Stimulated activated CD8-positive, alpha-beta memory T cell treated with anti-CD3 and anti-CD28 coated beads, Interleukin-2, amount 100 ng/mL, for 1 hour (primary cell): ENCODE measurements at places on chromosomes 7 and 10.

- DNase-seq: no peak
These were observed 11.2 kb downstream of the SKIDA1 start for GRCh38 chr10:21514129-21514817.

- DNase-seq: no peak
These were observed 34.7 kb upstream of the GJD4 start for GRCh38 chr10:35570397-35570796.

- DNase-seq: no peak
These were observed 278.5 kb downstream of the REEP3 start for GRCh38 chr10:63799521-63800300.

- no peak for DNase-seq
These were observed 15.8 kb downstream of the TBXAS1 start for GRCh38 chr7:139844779-139845442.

DNA sequence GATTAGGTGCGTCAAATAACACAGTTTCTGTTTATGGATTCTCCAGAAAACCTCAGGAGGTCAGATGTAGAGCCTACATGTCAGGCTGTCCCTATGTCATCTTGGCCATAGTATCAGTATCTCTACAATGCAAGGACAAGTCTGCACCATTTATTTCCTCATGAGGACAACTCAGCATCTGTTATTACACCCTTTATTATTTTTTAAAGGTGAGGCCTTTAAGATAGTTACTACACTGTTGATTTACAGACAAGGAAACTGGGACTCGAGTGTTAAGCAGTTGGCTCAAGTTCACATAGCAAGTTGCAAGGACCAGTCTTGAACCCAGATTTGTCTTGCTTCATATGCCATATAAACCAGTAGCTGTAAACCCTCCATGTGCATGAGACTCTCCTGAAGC is 23.2 kb upstream of the PPA1 start:
- no peak for DNase-seq

GRCh38 chr10:18268005-18268404 is 127.8 kb downstream of the CACNB2 start:
- DNase-seq: no peak

DNA sequence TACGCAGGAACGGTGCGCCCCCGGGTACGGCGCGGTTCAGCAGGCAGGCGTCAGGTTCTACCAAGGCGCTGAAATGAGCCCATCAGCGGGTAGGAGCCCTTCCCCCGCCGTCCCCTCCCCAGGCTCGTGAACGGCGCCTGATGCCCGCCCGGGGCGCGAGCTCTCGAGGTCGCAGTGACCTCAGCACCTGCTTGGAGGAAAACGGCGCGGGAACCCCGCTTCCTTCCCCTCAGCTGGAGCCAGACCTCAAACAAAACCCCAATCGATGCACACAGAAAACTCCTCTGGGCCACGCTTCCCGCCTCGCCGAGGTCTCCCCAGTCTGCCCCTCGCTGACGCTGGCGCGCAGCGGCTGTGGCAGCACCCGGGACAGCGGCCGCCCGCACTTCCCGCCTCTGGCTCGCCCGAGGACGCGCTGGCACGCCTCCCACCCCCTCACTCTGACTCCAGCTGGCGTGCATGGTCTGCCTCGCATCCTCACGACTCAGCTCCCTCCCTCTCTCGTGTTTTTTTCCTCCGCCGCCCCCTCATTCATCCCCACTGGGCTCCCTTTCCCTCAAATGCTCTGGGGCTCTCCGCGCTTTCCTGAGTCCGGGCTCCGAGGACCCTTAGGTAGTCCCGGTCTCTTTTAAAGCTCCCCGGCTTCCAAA is 514 bp upstream of the GAD2 start:
- DNase-seq: no peak

DNA sequence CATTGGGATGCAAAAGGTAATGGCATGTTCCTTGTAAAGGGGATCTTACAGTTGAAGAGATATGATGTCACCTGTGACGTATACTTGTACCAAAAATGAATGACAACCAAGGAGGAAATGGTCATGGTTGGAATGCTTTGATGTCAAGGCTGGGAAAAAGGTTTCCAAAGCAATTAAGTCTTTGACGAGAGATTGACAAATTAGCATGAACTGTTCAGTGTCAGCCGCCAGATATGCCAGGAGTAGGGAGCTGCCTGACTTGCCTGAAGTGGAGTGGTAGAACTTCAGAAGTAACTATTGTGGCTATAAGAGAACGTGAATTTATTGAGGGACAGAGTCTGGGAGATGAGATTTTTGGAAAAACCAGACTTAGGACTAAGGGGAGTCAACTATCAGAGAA is 88.1 kb downstream of the SEPTIN7 start:
- DNase-seq: no peak

DNA sequence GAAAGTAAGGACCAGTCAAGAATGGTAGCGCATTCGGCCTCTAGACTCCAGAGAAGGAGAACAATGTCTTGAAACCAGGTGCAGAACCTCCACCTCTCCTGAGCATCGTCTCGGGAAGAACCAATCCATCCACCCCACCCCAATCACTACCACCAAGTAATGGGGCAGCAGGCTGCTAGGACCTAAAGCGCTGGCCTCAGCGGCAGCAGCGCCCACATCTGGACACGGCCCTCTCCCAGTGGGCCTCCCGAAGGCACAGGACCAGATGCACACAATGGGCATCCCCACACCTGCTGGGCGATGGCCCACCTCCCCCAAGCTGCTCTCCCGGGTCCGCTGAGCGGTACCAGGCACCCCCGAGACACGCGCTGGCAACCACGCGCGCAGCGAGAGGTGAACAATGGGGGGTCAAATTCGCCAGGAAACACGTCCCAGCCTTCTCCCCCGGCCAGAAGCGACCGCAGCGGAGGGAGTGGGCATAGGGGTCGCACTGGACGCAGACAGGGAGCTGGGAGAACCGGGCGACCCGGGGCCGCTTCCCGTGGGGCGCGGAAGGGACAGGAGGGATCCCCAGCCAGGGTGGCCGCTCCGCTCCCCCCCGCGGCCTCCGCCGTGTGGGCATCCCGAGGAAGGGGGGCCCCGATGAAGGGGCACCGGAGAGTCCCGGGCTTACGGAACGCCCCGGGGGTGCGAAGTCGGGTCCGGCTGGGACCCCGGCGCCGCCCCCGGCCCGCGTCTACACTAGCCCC is 506 bp downstream of the CTTNBP2 start:
- no peak for DNase-seq

GRCh38 chr10:98528166-98528804 is 81.5 kb upstream of the HPS1 start:
- DNase-seq: no peak

DNA sequence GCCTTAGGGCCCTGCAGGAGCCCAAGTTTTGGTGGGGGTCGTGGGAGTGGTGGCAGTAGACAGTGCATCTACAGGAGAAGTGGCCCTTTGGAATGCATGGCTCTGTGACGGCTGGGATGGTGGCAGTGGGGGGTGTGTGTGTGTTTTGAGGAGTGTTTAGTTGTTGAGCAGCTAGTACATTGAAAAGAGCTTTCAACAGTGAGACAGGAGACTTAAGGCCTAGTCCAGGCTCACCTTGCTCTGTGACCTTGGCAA is 27.1 kb downstream of the ZNF775 start:
- no peak for DNase-seq

- no peak for DNase-seq
These were observed 85.0 kb downstream of the PTN start for GRCh38 chr7:137258552-137258951.

- DNase-seq: no peak
These were observed 4.7 kb downstream of the GLI3 start for GRCh38 chr7:42232275-42232674.

GRCh38 chr10:48598243-48598935 is 6.5 kb downstream of the ARHGAP22 start:
- DNase-seq: no peak

GRCh38 chr7:124489925-124490324 is 275.7 kb downstream of the GPR37 start:
- no peak for DNase-seq

- DNase-seq: no peak
These were observed 588 bp upstream of the ORC5 start for GRCh38 chr7:104208421-104208780.

DNA sequence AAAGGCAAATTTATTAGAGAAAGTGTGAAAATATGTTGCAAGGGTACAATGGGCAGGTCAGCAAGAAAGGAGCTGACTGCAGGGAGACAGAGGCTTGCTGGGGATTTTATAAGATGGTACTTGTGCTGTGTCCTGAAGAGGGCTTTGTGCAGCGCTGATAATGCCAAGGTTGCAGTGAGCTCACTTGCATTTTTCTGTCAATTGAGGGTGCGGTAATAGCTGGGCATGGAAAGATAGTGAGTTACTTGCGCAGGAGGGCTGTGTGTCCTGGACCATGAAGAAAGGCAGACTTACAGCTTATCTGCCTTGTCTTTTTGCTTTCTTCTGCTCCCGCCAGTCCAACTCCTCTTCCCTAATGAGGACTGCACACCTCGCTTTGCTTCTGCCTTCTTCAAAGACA is 12.5 kb downstream of the CDC123 start:
- no peak for DNase-seq

DNA sequence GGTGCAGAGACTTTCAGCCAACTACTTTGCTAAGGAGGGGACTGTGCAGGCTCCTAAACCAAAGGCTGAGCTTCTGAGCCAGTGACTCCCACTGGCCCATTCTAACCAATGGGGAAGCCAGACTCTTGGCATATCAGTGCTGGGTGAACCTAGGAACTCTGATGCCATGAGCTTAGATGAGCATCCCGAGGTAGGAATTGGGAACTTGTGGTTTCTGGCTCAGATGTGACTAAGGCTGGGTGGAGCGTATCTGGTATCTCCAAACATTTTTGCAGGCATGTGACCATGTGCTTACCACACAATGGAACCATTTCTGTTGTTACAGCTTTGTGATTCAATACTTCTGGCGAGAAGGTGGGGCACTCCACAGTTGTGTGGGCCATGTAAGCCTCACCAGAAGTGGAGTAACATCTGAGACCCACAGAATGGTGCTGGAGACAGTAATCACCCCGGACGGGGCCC is 2.5 kb upstream of the AVPI1 start:
- DNase-seq: no peak

GRCh38 chr10:78993261-78993945 is 75.4 kb upstream of the ZMIZ1 start:
- no peak for DNase-seq

GRCh38 chr10:60495338-60496055 is 105.8 kb upstream of the ANK3 start:
- no peak for DNase-seq

DNA sequence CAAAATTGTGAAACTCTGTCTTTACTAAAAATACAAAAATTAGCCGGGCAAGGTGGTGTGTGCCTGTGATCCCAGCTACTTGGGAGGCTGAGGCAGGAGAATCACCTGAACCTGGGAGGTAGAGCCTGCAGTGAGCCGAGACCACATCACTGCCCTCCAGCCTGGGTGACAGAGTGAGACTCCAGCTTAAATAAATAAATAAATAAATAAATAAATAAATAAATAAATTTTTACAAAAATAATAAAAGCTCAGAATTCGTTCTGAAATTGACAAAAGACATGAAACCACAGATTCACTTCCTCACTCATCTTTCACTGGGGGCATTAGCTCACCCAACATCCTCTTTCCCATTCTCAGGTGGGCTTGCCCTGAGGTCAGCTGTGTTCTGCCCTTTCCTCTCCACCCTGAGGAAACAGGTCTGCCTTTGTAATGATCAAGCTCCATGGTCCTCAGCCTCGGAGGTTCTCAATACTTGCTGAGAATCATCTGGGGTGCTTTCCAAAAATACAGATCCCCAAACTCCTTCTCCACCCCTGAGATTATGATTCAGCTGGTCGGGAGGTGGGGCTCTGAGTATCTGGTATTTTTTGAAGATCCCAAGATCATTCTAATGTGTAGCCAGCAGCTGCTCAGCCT is 29.2 kb upstream of the APBB1IP start:
- DNase-seq: no peak

DNA sequence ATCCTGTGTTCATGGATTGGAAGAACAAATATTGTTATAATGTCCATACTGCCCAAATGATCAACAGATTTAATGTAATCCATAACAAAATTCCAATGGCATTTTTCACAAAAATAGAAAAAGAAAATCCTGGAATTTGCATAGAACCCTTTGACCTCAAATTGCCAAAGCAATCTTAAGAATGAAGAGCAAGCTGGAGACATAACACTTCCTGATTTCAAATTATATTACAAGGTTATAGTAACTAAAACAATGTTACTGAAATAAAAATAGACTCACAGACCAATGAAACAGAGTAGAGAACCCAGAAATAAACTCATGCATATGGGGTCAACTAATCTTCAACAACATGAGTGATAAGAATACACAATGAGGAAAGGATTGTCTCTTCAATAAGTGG is 302.5 kb downstream of the PHTF2 start:
- no peak for DNase-seq

GRCh38 chr7:130794619-130794922 is 60.6 kb upstream of the KLF14 start:
- DNase-seq: no peak

DNA sequence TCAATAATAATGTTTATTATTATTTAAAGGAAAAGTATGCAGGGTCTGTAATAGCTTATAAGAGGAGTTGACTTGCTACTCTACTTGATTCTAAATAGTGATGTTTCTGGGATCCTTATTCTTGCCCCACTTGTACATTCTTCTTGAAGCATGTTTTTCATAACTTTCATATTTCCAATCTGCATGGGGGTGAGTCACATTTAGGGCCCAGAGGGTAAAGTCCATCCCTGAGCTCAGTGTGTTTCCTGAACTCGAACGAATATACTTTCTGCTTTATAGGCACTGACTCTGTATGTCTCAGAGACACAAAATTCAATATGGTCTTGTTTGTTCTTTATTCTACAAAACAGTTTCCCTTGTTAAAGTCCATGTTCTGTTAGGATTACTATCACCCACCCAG is 61.0 kb upstream of the SMIM30 start:
- DNase-seq: no peak

DNA sequence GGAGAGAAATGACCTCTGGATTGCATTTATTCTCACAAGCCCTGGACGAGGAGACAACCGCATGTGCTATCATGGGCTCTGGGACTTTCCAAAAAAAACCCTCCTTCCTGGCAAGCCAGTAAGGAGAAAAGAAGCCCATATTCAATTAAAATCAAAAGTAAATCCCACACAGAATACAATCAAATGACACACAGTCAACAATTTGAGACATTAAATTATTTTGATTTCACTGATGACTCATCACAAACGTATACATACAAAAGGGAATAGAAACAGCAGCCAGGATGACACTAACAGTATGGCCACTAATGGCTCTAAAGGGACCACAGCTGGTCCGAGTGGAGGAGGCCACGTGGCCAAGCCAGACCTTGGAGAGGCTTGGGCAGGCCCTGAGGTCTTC is 24.9 kb downstream of the LRRC20 start:
- DNase-seq: no peak

GRCh38 chr10:6350609-6351008 is 147.9 kb downstream of the PFKFB3 start:
- no peak for DNase-seq

DNA sequence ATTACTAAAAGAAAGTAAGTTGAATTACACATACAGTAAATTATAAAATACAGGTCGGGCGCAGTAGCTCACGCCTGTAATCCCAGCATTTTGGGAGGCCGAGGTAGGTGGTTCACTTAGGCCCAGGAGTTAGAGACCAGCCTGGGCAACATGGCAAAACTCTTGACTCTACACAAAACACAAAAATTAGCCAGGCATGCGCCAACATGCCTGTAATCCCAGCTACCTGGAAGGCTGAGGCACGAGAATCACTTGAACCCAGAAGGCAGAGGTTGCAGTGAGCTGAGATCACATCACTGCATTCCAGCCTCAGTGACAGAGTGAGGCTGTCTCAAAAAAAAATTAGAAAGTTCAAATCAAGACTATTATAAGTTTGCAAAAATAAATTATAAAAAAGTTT is 174.9 kb downstream of the GALNT11 start:
- no peak for DNase-seq
